ENCODE measurements at places on chromosomes 11 and 22.

GRCh38 chr11:77479746-77480352 is 6.0 kb upstream of the PAK1 start:
- no peak for DNase-seq

DNA sequence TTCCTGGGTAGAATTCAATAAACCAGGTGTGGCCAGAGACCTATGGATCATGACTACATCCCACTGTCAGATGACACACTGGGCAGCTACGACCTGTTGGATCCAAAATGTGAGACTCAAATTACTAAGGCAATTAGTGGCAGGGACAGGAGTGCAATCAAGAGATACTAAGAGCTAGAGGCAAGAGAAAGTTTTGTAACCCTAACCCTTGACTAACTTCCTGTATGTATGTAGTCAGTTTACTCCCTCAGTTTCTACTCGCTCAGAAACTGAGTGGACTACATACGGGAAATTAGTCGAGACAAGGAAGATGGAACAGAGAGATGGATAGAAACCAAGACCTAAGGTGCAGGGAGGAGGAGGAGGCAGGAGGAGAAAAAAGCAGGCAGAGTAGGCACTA is 2.7 kb downstream of the CYB5R2 start:
- DNase-seq, result no peak

DNA sequence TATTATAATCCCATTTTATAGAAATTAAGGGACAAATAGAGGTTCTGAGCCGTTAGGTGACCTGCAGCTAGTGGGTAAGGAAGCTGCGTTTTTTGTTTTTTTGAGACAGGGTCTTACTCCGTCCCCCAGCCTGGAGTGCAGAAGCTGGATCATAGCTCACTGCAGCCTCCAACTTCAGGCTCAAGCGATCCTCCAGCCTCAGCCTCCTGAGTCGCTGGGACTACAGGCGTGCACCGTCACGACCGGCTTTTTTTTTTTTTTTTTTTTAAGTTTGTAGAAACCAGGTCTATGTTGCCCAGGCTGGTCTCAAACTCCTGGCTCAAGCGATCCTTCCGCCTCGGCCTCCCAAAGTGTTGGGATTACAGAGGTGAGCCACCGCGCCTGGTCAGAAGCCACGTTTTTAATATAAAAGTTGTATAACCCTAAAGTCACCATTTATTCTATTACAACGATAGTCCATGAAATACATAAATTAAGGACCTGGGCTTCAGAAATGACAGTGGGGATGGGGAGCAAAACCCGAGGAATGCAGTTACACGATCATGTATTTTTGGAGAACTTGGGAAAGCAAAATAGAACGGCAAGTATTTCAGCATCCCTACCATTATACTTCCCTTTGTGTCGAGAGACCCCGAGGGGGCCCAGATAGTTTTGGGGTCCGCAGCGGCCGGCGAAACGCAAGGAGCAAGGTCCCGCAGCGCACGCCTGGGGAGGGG is 638 bp downstream of the SAAL1 start:
- DNase-seq, result no peak

DNA sequence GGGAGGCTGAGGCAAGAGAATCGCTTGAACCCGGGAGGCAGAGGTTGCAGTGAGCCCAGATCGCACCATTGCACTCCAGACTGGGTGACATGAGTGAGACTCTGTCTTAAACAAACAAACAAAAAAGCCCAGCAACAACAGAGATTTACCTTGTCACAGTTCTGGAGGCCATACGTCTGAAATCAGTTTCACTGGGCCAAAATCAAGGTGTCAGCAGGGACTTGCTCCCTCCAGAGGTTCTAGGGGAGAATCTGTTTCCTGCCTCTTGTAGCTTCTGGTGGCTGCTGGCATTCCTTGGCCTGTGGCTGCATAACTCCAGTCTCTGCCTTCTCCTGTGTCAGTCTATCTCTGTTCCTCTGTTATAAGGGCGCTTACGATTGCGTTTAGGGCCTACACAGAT is 1.5 kb downstream of the DDX10 start:
- DNase-seq, result no peak

DNA sequence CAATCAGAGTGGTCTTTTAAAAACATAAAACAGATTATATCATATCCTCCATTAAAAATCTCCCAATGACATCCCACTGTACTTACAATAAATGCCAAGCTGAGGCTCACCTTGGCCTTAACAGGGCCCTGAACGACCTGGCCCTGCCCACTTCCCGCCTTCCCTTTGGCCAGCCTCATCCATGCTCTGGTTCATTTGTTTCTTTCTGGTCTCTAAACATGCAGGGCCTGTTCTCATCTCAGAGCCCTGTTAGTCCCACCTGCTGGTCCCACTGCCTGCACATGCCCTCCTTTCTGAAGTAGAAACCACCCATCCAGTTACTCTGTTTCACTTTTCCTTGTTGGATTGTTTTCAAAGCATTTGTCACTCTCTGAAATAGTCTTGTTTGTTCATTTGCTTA is 227.4 kb downstream of the INSC start:
- DNase-seq, result no peak

DNA sequence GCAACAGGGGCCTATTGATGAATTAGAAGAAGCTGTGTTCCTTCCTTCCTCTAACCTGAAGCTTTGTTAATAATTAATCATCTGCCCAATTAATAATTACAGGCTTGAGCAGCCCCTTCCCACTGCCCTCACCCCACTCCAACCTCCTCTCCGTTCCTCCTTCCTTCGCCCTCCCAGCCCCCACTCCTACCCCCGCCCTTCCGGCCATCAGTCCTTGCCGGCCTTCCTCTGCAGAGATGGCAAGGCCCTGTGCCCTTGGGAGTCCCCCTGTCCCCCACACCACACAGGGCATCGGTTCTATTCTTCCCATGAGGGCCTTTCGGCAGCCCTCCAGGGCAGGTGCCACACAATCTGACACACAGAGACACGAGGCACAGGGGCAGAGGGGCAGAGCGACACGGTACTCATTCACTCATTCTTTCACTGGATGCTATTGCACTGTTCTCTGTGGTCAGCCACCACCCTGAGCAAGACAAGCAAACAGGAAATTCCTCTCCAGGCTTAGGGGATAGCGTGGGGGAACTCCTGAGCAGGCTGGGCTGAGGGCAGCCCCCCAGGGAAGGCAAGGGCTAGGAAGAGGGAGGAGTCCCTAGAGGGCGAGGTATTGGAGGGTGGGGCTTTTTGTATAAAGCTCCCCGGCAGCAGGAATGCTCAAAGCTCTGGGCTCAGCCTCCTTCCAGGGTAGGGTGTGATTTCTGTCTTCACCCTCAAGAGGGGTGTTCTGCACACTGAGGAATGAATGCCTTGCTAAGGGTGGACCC is 14.7 kb downstream of the MGAT3 start:
- DNase-seq, result no peak

DNA sequence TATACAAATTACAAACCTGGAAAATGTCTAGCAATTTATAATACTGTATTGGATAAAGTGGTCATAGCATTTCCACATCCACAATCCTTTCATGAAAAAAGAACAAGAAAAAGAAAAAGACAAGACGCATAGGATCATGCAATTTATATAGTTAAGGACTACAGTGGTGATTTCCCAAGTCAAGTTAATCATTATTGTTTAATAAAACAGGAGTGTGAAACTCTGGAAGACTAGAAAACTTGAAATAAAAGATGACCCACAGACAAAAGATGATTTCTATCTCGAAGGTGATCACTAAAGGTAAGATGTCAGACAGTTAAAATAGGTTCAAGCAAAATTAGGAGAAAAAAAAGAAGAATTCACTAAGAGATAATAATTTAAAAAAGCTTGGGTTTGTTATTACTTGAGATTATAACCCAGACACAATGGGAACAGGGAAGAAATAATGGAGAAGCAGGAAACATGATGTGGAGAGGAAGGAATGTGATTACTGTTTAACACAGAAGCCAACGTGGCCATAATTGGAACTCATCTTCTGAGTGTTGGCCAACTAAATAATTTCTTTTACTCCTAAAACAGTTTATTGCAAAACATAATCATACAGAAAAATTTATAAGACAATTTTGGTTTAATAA is 441.2 kb upstream of the ANO3 start:
- DNase-seq, result no peak

GRCh38 chr11:65440831-65441499 is 18.4 kb downstream of the NEAT1 start:
- no peak for DNase-seq

DNA sequence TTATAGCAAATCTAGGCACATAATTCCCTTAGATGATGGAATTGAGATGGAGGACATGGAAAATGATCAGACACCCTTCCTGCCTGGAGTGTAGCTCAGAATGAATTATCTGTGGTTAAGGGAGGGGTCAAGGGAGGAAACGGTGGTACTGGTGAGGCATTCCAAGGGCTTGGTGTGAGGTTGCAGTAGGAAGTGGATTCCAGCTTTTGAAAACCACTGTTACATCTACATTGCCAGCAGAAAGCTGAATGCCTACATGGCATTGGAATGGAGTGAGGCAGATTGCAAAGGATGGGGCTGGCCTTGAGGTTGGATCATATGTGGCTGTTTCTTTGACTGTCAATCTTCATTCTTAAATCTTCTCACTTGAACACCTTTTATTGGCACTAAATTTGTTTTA is 684.4 kb downstream of the NTM start:
- no peak for DNase-seq

DNA sequence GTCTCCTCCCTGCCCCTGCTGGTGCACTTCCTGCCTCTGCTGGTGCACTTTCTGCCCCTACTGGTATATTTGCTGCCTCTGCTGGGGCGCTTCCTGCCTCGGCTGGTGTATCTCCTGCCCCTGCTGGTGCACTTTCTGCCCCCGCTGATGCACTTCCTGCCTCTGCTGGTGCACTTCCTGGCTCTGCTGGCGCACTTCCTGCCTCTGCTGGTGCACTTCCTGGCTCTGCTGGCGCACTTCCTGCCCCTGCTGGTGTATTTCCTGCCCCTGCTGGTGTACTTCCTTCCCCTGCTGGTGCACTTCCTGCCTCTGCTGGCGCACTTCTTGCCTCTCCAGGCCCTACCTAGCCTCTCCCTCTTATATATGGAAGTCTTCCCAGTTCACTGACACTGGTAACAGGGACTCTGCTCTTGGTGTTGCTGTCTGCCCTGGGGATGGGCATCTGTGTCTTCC is 10.1 kb downstream of the MTFP1 start:
- DNase-seq, result no peak

DNA sequence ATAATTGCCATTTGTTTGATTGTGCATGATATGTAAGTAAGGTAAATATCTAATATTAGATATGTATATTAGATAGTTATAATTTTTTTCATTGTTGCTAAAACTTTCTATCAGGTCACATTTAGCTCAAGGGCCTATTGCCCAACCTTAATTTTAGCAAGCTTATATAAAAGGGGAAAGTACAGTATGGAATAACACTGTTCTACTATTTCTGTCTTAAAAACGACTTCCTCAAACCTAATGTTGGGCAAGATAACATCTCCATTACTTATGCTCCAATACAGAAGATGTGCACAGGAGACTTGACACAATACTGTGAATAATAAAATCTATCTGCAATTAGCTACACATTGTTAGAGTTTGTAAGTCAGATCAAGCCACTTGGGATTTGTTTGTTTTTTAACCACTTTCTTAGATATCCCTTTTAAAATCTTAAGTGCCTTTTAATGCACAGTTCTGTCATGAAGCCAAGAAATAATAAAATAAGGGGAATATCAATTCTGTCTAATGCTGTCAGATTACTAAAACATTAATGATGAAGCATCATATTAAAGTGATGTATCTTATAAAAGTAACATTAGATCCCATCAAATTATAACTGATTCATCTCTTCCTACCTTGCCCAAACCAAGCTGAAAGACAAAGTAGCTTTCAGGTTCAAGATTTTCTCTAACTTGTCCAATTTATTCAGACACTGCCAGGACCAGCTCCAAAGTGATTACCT is 98.1 kb downstream of the SIK3 start:
- DNase-seq, result no peak

DNA sequence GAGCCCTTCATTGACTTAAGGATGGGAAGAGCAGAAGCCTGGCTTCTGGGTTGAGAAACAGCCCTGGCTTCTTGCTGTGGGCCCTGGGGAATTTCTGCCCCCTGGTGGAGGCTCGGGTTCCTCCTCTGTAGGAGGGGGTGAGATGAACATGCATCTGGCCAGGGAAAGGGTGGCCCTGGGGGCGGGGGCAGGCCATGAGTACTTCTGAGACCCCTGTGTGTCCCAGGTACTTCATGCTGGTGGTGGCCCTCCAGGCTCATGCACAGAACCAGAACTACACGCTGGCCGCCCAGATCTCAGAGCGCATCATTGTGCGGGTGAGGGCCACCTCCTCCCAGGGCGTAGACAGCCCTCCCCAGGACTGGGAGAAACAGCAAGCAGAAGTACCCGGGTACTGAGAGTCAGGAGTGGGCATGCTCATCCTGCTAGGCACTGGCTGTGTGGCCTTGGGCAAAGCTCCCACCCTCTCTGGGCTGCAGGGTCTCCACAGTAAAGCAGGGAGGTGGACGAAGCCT is 15.8 kb downstream of the TMEM258 start:
- peak; percentile 62 for DNase-seq

DNA sequence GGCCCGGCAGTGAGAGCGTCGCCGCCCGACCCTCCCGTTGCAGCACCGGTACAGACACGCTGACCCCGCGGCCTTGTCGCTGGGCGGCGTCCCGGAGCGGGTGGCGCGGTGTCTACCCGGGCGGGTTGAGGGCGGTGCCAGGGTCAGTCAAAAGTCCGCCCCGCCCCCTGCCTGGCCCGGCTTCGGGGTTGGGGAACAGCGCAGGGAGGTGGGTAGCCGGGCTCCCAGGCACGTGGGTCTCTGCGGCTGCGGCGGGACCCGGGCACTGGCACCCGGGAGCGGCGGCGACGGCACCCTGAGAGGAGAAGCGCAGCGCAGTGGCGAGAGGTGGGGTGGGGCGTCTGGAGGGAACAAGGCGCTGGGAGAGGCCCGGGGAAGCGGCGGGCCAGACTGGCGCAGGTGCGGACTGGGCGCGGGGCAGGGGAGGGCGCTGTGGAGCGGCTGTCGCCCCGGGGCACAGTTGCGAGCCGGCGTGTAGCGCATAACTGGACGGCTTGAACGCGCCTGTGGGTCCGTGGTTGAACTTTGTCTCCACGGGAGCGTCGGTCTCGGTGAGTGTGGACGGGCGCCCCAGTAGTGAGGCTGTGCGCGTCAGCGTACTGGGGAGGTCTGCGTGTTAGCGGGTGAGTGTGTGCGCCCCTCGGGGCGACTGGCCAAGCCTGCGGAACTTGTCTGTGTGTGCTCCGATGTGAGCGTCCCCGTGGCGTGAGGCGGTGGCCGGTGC is at the start of gene P2RY2:
Gene P2RY2 (plus strand): TSS at position 176 of the 724 bp plus-strand sequence. CDS start 15,879 bp downstream, outside the sequence.
- DNase-seq, result peak; percentile 36

DNA sequence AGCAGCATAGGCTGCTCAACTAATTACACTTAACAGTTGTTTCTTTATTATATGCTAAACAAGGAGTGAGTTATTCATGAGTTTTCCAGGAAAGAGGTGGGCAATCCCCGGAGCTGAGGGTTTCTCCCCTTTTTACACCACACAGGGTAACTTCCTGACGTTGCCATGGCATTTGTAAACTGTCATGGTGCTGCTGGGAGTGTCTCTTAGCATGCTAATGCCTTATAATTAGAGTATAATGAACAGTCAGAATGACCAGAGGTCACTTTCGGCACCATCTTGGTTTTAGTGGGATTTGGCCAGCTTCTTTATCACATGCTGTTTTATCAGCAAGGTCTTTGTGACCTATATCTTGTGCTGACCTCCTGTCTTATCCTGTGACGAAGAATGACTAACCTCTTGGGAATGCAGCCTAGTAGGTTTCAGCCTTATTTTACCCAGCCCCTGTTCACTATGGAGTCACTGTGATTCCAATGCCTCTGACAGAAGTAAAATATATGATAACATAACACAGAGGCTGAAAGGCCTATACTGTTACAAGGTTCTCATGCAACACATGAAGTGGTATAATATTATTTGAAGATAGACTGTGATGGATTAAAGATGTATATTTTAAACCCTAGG is 41.3 kb upstream of the RDX start:
- DNase-seq, result no peak
